ENCODE measurements at places on chromosomes 11 and 22.

GRCh38 chr11:64121663-64122410 lies 44.1 kb downstream of the MACROD1 start:
- no peak for DNase-seq

DNA sequence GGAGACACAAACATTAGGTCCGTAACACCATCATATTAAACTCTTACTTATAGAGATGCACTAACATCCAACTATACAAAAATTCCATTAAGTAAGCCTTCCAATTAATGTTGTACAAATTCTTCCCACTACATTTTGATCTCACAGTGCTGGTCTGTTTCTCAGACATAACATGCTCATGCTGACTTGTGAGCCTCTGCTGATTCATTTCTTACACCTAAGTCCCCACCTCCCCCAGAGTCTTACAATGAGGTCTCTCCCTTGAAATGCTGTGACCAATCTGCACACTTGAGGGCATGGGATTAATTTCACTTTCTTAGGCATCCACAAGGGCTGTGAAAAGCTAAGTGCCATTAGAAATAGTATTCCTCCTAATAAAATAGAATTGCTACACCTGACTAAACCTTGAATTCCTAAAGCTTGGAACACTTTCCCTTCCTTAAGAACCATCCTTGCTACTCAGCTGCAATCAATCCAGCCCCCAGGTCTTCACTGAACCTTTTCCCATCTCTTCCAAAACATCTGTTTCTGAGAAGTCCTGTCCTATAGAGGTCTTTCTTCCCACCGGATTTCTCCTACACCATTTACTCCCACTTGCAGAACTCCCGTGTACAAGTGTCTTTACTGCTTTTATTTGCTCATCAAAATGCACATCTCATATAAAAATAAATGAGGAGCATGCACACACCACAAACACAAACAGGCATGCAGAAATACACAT lies 2.0 kb downstream of the HBG1 start:
- DNase-seq: no peak

DNA sequence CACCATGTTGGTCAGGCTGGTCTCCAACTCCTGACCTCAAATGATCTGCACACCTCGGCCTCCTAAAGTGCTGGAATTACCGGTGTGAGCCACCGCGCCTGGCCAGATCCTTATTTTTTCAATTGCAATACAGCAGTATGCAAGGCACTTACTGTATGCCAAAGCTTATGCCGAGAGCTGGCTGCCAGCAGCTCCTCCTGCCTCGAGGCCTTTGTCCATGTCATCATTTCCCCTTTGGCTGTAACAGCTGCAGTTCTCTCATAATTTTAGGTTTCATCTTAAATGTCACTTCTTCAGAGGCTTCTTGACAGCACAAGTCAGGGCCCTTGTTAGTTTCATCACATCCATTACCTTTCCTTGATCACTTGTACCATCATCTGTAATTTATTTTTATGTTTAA lies 1.5 kb upstream of the SREBF2 start:
- DNase-seq: no peak

- no peak for DNase-seq
Observed at GRCh38 chr11:26243426-26243825, 88.5 kb upstream of the ANO3 start.

DNA sequence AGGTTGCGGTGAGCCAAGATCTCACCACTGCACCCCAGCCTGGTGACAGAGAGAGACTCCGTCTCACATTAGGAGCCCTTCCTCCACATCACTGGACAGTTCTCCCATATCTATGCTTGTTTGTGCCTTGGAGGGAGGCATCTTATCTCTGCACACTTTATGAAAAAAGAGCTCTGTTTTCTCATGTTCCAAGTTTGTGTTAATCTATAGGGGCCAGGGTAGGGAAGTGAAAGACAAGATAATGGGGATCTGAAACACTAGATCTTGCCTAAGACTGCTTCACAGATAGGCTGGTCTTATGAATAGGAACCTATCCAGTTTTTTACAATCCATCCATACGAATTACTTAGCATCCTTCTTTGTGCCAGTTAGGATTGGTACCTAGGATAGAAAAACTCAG lies 17.1 kb downstream of the OR6Q1 start:
- DNase-seq: no peak

- no peak for DNase-seq
Observed at GRCh38 chr11:132850266-132850665, 682.0 kb downstream of the OPCML start.

GRCh38 chr11:133343951-133344350 lies 188.3 kb downstream of the OPCML start:
- DNase-seq: no peak

- DNase-seq: no peak
Observed at GRCh38 chr11:31792456-31792855, 18.7 kb downstream of the PAX6 start.

- no peak for DNase-seq
Observed at GRCh38 chr22:26800858-26801257, 143.5 kb downstream of the MIAT start.

DNA sequence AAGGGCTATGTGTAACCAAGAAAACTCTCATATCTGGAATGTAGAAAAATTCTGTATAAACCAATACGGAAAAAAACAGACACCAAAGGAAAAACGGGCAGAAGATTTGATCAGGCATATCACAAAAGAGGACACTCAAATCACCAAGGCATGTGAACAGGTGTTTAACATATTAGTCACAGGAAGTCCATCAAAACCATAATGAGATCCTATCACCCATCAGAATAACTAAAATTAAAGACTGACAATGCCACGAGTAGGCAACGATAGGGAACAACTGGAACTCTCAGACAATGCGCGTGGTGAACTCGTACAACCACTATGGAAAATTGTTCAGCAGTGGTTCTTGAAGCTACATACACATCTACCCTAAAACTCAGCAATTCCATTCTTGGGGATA lies 94.5 kb downstream of the MICAL3 start:
- DNase-seq: no peak

GRCh38 chr22:49948958-49949913 lies 11.3 kb upstream of the PIM3 start:
- no peak for DNase-seq

- no peak for DNase-seq
Observed at GRCh38 chr22:31105282-31105929, 2.0 kb downstream of the SELENOM start.

DNA sequence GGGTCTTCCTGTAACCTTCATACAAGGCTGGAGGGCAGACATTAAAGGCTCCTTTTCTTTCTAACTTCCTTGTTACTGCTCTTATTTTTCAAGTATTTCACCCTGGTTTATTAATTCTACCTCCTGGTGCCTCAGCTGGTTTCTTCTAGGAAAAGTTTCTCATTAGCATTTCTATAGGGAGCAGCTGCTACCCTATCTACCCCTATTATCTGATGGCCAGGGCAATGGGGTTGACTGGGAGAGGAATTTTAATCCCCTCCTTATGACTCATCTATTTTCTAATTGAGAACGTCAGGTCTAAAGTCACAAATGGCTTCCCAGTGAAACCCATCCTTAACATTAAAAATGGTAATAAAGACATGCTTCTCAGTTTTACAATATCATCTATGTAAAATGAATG lies 5.0 kb downstream of the MAP6 start:
- DNase-seq: no peak

DNA sequence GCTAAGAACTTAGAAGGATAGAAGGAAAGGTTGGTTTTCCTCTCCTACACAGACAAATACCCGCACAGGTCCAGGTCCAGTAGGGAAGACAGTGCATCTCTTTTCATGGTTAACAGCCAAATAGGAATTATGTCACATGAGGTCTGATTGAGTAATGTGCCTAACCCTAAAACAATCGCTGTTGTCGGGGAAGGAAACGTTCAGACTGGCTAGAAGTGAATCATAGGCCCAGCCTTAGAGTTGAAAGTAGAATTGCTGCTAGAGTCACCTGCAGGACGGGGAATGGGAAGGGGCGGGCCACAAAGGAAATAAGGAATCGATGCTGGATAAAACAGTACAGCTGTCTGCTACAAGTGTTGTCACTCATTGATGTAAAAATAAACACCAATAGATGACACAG lies 12.4 kb upstream of the HTATIP2 start:
- no peak for DNase-seq

DNA sequence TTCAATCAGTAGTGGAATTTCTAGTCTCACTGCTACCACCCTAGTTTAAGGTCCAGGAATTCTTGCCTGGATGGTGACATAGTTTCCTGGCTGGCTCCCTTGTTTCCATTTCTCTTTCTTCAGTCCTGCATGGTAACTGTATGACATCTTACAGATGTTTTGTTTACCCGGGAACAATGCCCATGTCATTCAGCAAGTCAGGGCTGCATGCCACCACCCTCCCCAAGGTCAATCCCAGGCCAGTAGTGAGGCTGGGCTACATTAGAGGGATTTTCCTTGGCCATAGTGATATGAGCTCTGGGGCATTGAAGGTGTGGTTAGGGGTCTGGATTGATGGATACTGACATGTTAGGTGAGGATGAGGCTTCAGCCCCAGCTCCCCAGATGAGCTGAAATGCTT lies 114.9 kb upstream of the E2F8 start:
- DNase-seq: no peak

- DNase-seq: no peak
Observed at GRCh38 chr11:87013912-87014825, 23.6 kb upstream of the TMEM135 start.

- DNase-seq: no peak
Observed at GRCh38 chr11:74933765-74934164, 15.1 kb downstream of the XRRA1 start.

DNA sequence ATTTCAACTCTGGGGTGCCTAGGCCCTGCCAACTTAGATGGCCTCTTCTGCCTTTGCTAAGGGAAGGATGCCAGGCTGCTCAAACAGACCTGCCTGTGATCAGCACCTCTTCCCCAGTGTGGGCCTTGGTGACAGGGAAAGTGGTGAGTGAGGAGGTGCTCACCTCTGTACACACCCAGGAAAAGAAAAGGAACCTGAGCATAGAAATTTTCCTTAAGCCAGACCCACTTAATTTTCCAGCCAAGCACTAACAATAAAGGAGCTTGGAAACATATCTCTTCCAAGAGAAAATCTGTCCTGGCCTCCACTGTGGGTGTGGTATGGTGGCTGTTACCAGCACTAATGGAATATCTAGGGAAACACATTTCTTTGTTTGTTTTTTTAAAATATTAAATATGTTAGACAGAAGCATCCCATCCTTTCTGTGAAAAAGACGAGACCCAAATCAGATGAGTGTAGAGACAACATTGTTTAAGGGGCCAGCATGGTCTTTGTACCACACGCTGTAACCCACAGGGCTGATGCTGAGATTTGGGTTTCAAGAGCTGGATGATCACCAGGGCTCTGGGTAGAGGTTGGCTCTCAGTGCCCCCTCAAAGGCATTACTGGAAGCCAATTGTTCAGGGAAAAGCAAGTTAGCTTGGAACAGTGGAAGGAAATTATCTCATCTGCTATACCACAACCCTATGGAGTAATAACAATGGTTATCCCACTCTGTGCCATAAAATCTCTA lies 472.2 kb downstream of the INSC start:
- DNase-seq: no peak

DNA sequence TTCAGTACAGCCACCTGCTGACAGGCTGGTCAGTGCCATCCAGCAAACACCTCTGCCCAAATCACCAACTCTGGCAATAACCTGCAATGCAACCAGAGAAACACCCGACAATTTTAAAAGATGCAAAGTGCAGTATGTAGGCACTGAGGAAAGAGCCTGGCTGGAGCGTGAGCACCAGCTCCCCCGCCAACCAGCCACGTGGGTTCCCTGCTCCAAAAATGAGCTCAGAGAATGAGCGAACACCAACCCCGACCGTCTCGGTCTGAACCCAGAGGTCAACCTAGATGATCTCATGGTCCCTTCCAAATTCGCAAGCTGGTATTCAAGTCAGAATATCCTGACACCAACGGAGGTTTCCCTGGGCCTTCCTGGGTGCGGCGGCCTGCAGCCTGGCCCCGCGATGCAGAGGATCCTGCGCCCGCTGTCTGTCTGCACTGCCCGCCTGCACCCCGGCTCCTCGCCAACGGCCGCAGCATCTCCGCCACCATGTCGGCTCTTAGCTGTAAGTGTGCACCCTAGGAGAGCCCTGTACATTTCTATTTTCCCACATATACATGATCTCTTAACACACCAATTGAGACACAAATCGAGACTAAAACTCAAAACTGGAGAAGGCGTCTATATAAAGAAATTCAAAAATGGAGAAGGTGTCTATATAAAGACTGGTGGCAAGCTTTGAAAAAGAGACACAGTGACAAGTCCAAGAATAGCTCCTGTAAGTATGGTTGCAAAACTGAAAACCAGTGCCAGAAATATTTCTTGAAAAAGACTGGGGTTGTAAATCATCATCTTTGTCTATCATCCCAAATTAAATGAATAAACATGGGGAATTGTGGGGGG lies 22.8 kb downstream of the TMEM184B start:
- no peak for DNase-seq

DNA sequence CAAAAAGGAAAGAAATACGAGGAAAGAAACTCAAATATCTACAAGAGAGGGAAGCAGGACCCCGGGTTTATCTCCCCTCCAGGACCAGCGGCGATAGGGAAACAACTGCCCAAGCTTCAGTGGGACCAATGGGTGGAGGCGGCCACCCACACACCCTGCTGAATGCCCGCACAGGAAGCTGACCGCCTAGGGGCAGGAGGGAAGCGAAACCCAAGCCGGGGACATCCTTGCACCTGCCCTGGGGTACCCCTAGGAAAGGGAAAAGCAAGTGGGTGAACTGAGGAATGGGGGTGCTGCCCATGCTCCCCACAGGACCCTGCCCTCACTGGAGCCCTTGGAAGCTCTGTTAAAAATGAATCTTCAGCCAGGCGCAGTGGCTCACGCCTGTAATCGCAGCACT lies 27.6 kb upstream of the HMOX1 start:
- no peak for DNase-seq

GRCh38 chr22:30873661-30874060 lies 94.9 kb downstream of the MORC2 start:
- no peak for DNase-seq

- no peak for DNase-seq
Observed at GRCh38 chr22:37270928-37271650, 11.2 kb upstream of the CYTH4 start.

- no peak for DNase-seq
Observed at GRCh38 chr11:65700399-65700798, 11.7 kb upstream of the KAT5 start.

GRCh38 chr22:21697880-21698279 lies 32.1 kb downstream of the PPIL2 start:
- no peak for DNase-seq

- no peak for DNase-seq
Observed at GRCh38 chr11:36722421-36722820, 124.4 kb upstream of the RAG2 start.

DNA sequence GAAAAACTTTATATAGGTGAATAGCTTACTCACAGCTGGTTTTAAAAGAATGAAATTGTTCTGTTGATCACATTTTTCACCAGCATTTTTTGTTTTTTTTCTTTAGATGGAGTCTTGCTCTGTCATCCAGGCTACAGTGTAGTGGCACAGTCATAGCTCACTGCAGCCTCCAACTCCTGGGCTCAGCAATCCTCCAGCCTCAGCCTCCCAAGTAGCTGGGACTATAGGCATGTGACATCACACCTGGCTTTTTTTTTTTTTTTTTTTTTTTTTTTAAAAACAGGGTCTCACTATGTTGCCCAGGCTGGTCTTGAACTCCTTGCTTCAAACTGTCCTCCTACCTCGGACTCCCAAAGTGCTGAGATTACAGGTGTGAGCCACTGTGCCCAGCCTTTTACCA lies 3.6 kb downstream of the PACS1 start:
- DNase-seq: no peak
